Diencephalon (tissue), 1 donor: ENCODE measurements at places on chromosomes 1 and 21. TPM values are rescaled to one million over a fixed set of nuclear protein-coding genes. Genes with fewer than 3 reads are reported as not detected.

The ATP1A4 gene
- under 0.01 TPM for total RNA-seq

The SHE gene
- 2.5 TPM for total RNA-seq

The FMO5 gene
- total RNA-seq = 1.4 TPM

The STPG1 gene
- 18.0 TPM for total RNA-seq

The CA6 gene
- total RNA-seq = not detected
